ENCODE measurements at places on chromosomes 4 and X.

GRCh38 chr4:184384056-184384809 is 90.1 kb downstream of the IRF2 start:
- no peak for DNase-seq

DNA sequence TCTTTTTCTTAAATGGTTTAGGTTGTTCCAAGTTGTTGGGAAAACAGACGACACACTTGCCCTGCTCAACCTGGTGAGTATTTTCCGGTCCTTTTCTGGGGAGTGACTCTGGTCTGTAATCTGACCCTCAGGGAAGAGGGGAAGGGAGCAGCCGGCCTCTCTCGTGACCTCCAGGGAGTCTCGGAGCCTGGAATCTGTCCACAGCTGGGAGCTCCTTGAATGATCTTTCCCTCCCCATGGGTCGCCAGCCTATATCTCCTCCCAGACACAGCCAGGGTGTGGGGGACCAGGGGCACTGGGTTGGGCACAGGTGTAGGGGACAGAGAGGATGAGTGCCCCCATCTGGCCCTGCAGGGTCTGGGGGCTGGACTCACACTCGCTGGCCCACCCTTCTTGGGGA is 18.9 kb downstream of the TMEM175 start:
- no peak for DNase-seq

GRCh38 chr4:89293299-89293698 is 14.3 kb downstream of the GPRIN3 start:
- DNase-seq: no peak

- DNase-seq: no peak
Observed at GRCh38 chrX:10007621-10008020, 40.5 kb downstream of the CLDN34 start.

DNA sequence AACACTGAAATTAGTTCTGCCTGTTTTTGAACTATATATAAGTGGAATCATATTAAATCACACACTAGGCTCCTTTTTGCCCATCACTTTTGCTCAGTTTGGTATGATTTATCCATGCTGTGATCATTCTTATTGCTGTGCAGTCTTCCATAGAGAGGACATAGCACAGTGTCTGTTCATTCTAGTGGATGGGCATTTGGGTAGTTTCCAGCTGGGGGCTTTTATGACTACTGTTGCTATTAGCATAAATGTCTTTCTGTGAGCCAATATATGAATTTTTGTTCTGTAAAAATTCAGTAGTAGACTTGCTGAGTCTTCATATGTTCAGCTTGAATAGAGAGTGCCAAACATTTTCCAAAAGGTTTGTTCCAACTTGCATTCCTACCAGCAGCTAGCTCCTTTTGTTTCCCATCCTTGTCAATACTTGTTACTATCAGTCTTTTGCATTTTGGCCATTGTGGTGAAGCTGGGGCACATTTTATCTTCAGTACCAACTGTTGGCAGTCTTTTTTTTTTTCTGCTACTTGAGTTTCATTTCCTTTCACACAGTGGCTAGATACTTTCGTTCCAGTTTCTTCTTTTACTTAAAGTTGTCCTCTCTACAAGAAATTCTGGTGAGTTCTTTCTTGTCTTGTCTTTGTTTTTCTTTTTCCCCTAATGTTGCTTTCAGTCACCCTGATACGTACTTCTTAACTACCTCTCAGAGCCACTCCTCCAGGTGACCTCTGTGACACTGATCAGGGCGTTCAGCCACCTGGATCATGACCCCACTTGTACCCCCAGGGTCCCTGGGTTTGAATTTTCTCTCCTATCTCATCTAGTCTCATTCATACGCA is 87.0 kb downstream of the ANXA3 start:
- no peak for DNase-seq

DNA sequence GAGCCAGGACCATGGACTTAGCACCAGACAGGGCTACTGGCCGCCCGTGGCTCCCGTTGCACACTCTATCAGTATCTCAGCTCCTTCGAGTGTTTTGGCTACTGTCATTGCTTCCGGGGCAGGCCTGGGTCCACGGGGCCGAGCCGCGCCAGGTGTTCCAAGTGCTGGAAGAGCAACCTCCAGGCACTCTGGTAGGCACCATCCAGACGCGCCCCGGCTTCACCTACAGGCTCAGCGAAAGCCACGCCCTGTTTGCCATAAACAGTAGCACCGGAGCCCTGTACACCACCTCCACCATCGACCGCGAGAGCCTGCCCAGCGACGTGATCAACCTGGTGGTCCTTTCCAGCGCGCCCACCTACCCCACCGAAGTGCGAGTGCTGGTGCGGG is 1.6 kb downstream of the FAT4 start:
- DNase-seq: peak; percentile 20

GRCh38 chr4:108337923-108338322 is 169.2 kb upstream of the LEF1 start:
- DNase-seq: no peak

GRCh38 chr4:12932203-12932788 is 551.8 kb downstream of the RAB28 start:
- no peak for DNase-seq

GRCh38 chr4:146033149-146033548 is 94.5 kb upstream of the ZNF827 start:
- no peak for DNase-seq

DNA sequence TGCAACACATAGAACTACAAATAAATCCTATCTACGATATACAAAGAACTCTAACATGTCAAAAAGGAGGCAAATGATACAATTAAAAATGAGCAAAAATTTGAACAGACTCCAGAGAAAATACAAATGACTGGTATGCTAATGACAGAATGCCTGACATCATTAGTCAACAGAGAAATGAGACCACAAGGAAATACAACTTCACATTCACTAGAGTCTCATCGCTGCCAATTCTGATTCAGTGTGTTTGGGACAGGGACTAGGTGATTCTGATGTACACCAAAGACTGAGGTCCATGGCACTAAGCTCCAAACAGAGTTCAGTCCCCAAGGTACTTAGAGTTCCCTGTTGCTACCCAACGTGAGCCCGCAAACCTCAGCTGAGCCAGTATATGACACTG is 23.4 kb downstream of the SLC2A9 start:
- DNase-seq: no peak

- no peak for DNase-seq
Observed at GRCh38 chrX:38249965-38250364, 29.3 kb upstream of the SRPX start.

DNA sequence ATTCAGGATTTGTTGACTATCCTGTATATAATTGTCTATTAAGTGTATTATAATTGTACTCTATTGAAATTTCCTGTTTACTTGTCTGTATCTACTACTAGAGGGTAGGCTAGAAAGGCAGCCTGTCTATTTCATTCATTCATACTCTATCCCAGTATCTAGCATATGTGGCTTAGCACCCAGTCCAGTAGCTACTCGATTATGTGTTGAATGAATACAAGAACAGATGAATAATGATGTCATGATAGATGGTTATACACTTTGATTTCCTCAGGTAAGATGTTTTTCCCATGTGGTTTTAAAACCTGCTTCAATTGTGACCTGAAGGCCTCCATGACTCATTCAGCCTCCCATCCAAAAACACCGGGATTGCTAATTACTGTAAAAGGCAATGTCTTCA is 68.0 kb downstream of the IL21 start:
- no peak for DNase-seq

- no peak for DNase-seq
Observed at GRCh38 chrX:38102240-38102639, 95.9 kb downstream of the SYTL5 start.

DNA sequence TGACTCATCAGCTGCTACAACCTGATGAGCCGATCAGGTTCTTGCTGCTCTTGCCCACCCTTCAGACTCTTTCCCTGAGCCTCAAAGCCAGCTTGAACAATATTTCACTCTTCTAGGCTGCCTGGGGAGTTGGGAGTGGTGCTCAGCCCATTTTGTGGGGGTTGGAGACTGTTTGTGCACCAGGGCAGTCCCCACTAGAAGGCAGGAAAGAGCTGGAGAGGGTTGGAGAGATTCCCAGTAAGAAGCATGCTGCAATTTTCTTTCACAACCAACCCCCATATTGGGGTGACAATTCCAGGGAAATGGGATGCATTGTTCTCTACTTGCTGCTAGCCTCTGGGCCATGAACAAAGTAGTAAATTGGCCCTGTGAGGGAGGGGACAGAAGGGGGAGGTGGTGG is 44.1 kb downstream of the SLC16A2 start:
- no peak for DNase-seq

DNA sequence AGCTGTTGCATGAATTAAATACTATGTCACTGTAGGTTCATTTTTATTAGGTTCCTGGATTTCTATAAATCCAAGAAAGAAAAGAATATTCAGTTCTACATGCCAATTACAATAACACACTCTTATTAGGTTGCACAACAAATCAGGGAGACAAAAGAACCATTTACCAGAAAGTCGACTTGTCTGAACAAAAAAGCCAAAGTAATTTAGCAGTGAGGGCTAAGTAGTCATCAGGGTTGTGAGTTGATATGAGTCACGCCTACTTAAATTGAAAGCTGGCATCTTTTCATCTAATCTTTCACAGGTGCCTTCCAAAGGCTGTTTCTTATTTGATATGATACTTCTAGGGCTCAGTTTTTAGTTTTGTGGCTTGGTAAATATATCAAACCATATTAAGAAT is 25.4 kb upstream of the GNRHR start:
- DNase-seq: no peak

GRCh38 chrX:19870206-19870605 is 17.2 kb downstream of the SH3KBP1 start:
- DNase-seq: no peak

- no peak for DNase-seq
Observed at GRCh38 chr4:168615294-168616065, 118.6 kb downstream of the PALLD start.

- DNase-seq: no peak
Observed at GRCh38 chrX:40168480-40169011, 70.8 kb upstream of the BCOR start.

DNA sequence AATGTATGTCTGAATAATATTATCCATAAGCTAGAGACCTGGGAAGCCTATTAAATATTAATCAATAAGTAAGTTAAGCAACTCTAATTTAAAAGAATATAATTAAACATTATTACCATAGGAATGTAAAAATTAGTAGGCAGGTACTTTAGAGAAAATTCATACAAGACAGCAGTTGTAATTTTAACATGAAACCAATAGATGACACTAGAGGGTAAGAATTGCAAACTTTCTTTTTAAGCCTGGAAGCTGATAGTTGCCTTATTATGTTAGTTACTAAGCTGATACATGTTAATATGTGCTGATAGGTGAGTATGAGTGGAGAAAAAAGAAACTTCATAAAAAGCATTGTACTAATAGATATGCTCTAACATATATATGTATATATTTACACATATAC is 1157.4 kb downstream of the FAM133A start:
- DNase-seq: no peak

GRCh38 chr4:159105761-159106243 is 2.9 kb downstream of the RAPGEF2 start:
- no peak for DNase-seq

- no peak for DNase-seq
Observed at GRCh38 chr4:124589786-124590185, 122.7 kb downstream of the ANKRD50 start.

GRCh38 chrX:97756879-97757278 is 873.2 kb downstream of the RPA4 start:
- DNase-seq: no peak

- DNase-seq: no peak
Observed at GRCh38 chr4:7193030-7193958, 956 bp downstream of the SORCS2 start.

GRCh38 chrX:100350704-100351489 is 59.2 kb downstream of the PCDH19 start:
- DNase-seq: no peak

DNA sequence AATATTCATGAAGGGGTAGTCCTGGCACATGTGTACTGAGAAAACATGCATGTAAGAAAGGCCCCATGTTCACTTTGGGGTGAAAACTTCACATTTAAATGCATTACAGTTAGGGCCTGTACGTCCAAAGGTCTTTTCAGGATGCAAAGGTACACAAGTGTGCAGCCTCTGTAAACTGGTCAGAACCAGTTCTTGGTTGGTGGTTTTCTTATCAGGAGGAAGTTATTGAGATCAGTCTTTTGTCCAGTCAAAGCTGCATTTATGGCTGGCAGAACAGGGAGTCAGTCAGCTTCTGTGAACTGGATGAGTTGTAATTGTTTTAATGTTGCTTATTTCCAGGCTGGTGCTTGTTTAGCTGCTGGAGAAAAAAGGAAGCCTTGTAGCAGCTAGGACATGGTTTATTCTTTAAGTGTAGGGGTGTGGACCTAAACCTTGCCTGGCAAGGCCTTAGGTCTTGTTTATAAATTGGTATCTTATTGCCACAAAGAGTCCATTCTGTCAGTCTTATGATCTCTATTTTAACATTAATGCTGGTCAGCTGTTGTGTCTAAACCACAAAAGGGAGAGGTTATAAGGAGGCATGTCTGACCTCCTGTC is 1906.6 kb upstream of the TENM3 start:
- DNase-seq: no peak

Measured in SK-N-DZ (cell line).